Activated naive CD4-positive, alpha-beta T cell treated with anti-CD3 and anti-CD28 coated beads, Interleukin-2, amount 50 U/mL, for 16 hours (primary cell): ENCODE measurements at places on chromosomes 3 and 15.

- DNase-seq: no peak
These were observed 25.4 kb upstream of the PSMD6 start for GRCh38 chr3:64048631-64049061.

GRCh38 chr15:28024889-28025250, 74.2 kb downstream of the OCA2 start:
- no peak for DNase-seq

DNA sequence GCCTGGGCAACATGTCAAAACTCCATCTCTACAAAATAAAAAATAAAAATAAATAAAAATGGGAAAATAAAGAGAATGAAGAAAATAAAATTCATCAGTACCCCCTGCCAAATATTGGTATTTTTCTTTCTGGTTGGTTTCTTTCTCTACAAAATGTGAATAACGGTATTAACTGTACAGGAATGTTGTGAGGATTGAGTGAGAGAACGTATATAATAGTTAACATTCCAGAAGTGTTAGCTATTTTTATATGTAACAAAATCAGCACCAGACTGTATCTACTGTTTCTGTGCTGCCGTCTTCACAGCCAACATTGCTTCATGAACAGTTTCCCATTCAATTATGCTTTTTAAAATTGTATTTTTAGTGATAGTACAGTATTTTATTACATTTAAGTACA, 25.5 kb upstream of the RNU6-1 start:
- no peak for DNase-seq

DNA sequence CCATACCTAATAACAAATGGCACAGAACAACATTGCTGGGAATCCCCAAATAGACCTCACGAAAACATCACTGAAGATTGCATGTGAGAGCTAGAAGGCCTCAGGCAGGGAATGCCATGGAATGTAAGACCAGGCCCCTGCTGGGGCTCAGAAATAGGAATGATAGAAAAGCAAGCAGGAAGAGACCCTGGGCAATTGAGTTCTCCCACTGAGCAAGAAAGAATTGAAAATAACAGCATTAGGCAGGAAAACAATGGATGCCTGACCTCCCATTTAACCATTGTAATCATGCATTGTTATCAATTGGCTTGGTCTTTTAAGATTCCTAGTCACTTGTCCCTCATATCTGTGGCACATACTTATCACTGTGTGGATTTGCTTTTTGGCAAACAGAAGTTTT, 581.6 kb downstream of the FHIT start:
- DNase-seq: no peak

GRCh38 chr3:140073278-140074045, 138.5 kb downstream of the CLSTN2 start:
- DNase-seq: no peak

DNA sequence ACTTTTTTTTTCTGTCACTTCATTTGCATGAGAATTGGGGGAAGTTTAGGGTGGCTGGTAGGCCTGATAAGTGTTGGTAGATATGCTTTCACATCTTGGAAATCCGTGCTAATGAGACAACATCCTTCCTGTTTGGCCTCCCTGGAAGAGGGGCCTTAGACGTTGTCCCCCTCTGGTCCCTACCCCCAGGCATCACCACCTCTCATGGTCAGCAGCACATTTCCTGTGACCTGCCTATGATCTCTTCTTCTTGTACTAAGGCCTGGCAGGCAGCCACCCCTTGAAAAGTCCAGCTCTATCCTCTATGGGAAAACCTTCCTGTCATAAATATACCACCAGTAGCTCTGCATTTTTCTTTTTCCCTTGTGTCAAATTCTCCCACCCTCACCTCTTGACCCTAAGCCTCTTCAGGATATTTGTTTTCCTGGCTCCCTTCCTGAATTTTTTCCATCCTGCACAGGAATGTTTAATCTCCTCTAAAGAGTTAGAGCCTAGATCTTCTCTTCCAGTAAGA, 107.8 kb downstream of the SNRK start:
- DNase-seq: no peak

- DNase-seq: no peak
These were observed 209.9 kb upstream of the VEPH1 start for GRCh38 chr3:157713101-157713500.
